ENCODE measurements at places on chromosomes 7 and 10. TPM values are rescaled to one million over a fixed set of nuclear protein-coding genes. Genes with fewer than 3 reads are reported as not detected.
A peak's percentile ranks its signal among the peaks of the same experiment; 100 is the strongest.

The KIAA1217 gene
- total RNA-seq, result 1.3 TPM

The OPN4 gene
- not detected for total RNA-seq

GRCh38 chr7:91941450-91941849 is 788 bp downstream of the AKAP9 start:
- DNase-seq, result peak; percentile 69
- H3K27ac ChIP-seq, result peak overlapping the region; percentile 95
- H3K36me3 ChIP-seq, result peaks cover 2% of the 10 kb centered on the region

DNA sequence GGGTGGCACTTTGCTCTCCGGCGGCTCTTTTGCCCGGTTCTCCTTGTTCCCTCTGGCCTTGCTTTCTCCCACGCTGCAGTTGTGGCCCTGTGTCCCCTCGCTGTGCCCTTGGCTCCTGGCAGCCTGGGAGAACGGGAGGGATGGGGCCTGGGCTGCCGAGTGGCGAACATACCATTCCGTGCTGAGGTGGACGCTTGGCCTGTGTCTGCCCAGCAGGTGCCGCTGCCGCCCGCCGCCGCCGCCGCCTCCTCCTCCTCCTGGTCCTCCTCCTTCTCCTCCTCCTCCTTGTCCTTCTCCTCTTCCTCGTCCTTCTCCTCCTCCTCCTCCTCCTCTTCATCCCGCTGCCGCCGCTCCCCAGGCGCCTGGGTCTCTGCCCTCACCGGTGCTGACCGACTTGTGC is 36.0 kb downstream of the AGAP3 start:
- DNase-seq, result no peak
- H3K4me1 ChIP-seq, result peaks cover 2% of the 10 kb centered on the region
- peaks cover 5% of the 10 kb centered on the region for H3K36me3 ChIP-seq
- H3K4me3 ChIP-seq, result no peak overlapping the region
- H3K27me3 ChIP-seq, result no peaks in the 10 kb centered on the region

- peaks cover 1% of the 10 kb centered on the region for H3K27me3 ChIP-seq
- peak; percentile 9 for DNase-seq
- no peaks in the 10 kb centered on the region for H3K36me3 ChIP-seq
- H3K27ac ChIP-seq, result no peak overlapping the region
- no peak overlapping the region for H3K4me3 ChIP-seq
These were observed 10.6 kb upstream of the LIPM start for GRCh38 chr10:88791924-88792323.
